Airway epithelial cell (primary cell): ENCODE measurements at places on chromosomes 11 and 22. TPM values are rescaled to one million over a fixed set of nuclear protein-coding genes. Genes with fewer than 3 reads are reported as not detected.

The OTOG gene
- not detected in 2 replicates for total RNA-seq

The ARHGEF12 gene
- 32.6 and 45.4 TPM in 2 replicates for total RNA-seq

The PHF21B gene
- total RNA-seq, result not detected in 2 replicates

The PHLDB1 gene
- total RNA-seq, result 51.1 and 54.2 TPM in 2 replicates

The CLTCL1 gene
- 5.8 and 7.9 TPM in 2 replicates for total RNA-seq

The CRYAB gene
- 4.2 and 16.6 TPM in 2 replicates for total RNA-seq

The OR5F1 gene
- total RNA-seq, result not detected in 2 replicates

The XKR3 gene
- not detected in 2 replicates for total RNA-seq

The SLCO2B1 gene
- 0.07 and 0.09 TPM in 2 replicates for total RNA-seq

The OR2AG2 gene
- 0.07 TPM in 1 of 2 replicates, not detected in the other for total RNA-seq

The APOL5 gene
- not detected in 2 replicates for total RNA-seq

The TIMP3 gene
- 37.5 and 43.9 TPM in 2 replicates for total RNA-seq

The BTG4 gene
- total RNA-seq, result not detected in 2 replicates
